ENCODE measurements at places on chromosomes 4 and X.

DNA sequence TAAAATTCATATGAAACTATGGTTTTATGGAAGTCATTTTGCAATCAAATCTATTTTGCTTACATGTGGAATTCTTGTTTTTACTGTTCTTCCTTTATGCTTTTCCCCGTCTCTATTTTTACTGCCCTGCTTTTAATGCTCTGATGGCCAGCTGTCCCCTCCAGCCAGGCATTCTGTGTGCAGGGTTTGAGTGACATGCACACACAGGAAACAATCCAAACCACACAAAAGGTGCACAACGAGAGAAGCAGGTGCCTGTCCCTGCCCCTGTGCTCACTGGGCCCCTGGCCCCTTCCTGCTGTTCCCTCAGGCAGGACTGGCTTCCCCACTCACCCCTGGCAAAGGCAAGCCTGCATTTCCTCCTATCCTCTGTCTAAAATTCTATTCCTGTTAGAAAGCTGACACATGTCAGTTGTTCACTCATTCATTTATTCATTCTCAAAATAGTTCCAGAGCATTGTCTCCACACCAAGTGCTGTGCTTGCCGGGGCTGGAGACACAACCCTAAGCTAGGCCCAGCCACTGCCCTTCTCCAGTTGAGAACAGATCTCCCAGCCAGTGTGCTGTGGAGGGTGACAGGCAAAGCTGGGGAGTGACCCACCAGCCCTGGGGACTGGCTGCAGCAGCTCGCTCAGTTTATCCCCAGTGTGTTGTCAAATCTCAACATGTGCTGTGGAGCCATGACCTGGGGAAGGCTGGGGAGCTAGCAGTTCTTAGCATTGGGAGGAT is 346.3 kb downstream of the FBXW7 start:
- DNase-seq: no peak

- DNase-seq: no peak
Measured at GRCh38 chr4:77861495-77861894, 1.1 kb upstream of the MRPL1 start.

- no peak for DNase-seq
Measured at GRCh38 chrX:91039777-91040176, 394.9 kb upstream of the PABPC5 start.

GRCh38 chr4:105637408-105638176 is 70.9 kb downstream of the INTS12 start:
- DNase-seq: no peak

GRCh38 chr4:20570981-20571715 is 129.1 kb upstream of the PACRGL start:
- no peak for DNase-seq

DNA sequence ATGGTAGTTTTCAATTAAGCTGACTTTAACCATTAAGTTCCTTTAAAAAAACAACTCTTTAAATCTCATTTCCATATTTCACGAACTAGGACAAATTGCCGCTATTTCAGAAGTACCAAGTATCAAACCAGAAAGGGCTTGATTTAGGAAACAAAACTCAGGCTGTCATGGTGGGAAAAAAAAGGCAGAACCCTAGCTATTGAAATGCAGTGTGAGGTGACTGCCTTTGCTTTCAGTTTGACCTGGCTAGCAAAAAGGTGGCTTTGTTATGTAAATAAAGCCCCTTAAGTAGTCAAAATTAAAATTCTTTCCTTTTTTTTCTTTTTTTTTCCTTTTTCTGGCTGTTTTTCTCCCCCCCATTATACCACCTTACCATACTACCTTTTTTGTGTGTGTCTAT is 40.6 kb upstream of the CYP2U1 start:
- DNase-seq: no peak

DNA sequence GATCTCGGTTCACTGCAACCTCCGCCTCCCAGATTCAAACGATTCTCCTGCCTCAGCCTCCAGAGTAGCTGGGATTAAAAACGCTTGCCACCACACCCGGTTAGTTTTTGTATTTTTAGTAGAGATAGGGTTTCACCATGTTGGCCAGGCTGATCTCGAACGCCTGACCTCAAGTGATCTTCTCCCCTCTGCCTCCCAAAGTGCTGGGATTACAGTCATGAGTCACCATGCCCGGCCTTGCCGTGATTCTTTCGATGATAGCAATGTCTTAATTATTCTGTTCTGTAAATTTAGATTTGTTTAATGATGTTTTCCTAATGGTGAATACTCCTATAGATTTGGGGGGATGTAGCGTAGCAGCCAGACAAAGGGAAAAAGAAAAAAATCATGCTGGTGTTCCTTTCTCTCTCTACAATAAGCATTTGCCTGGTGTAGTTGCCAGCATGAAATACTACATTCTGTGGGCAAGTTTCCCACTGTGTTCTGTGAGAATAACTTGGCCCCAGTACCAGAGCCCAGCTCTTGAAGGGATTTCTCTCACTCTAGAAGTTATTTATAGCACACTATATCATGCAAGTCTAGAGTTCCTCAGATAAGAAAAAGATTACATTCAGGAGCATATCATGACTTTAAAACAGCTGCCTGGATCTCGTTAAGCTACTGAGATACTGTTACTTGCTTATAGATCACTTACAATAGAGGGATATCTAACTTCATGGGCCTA is 15.4 kb downstream of the NIPAL1 start:
- no peak for DNase-seq

DNA sequence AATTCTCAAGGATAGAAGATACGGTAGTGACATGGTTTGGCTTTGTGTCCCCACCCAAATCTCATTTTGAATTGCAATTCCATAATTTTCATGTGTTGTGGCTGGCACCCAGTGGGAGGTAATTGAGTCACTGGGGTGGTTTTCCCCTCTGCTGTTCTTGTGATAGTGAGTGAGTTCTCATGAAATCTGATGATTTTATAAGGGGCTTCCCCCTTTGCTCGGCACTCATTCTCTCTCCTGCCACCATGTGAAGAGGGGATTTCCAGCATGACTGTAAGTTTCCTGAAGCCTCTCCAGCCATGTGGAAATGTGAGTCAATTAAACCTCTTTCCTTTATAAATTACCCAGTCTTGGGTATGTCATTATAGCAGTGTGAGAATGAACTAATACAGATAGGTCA is 8.5 kb upstream of the SPANXN4 start:
- no peak for DNase-seq

DNA sequence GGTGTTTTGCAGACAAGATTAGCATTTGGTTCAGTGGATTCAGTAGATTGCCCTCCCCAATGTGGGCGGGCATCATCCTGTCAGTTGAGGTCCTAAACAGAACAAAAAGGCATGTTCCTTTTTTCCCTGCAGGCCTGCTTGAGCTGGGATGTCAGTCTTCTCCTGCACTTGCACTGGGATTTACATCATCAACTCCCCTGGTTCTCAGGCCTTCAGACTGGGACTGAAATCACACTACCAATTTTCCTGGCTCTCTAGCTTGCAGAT is 278.9 kb upstream of the FTHL17 start:
- no peak for DNase-seq

DNA sequence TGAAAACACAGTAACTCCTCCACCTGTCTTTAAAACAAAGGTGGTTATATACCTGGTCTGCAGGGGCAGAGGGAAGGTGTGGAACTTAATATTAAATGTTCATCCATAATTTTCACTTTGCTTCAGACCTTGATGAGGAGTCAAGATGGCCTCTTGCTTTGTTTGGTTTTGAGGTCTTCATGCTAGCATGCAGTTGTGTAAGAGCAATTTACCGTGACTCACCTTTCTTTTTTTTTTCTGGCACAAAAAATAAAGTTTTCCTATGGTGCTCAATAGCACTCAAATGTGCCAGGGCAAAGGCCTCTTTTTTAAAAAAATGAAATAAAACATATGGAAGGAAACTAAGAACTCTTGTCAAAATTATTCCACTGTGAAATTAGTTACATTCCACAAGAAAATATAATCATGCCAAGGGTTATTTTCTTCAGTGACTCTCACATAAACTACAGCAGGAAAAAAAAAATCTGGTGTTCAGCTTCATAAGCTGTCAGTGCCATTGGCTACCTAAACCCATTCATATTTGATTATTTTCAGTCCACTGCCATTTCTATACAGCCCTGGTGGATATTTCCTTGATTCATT is 128.2 kb downstream of the SLC7A11 start:
- DNase-seq: no peak

GRCh38 chrX:134604701-134605311 is 53.5 kb downstream of the PLAC1 start:
- no peak for DNase-seq

DNA sequence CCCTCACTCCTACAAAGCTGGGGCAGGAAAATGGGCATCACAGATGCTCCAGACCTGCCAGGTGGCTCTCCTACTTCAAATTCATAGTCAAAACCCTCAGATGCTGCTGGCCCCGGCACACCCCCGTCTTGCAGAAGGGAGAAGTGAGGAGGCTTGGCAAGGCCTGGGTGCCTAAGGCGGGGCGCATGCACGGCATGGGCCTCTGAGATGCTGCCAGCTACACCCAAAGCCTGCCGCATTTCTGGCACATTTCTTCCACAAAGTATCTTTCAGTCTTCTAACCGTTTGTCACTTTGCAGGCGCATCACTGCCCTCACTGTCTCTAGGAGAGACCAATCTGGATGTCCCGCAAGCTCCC is 19.6 kb downstream of the WDR1 start:
- no peak for DNase-seq

DNA sequence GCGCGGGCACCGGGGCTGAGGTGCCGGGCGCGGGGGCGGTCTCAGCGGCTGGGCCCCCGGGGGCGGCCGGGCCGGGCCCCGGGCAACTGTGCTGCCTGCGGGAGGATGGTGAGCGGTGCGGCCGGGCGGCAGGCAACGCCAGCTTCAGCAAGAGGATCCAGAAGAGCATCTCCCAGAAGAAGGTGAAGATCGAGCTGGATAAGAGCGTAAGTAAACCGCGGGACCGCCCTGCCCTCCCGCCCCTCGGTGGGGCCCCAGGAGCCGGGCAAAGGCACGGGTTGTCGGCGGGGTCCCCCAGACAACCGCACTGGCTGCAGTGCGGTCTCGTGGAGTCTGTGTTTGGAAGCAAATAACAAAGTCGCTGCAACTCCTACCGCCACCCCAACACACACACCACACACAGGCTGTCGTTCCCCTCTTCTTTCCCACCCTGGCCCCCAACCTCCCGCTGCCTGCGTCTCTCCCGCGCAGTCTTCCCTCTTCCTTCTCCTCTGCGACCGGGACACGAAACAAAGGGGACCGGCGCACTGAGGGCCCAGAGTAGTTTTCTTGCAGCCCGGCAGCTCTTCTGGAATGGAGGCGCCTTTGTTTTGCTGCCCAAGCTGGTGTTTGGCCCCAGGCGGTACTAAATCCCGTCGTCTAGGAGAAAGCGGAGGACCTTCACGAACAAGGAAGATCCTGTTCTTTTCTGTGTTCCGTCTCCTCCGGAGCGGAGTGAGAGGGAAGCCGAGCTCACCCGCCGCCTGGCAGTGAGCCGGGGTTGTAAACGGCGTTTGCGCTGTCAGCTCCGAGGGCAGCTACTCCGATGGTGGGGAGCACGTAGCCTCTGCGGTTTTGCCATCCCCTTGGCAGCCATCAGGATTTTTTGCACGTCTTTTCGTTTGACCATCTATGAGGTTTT is 788 bp downstream of the SAP30 start:
- peak; percentile 59 for DNase-seq

DNA sequence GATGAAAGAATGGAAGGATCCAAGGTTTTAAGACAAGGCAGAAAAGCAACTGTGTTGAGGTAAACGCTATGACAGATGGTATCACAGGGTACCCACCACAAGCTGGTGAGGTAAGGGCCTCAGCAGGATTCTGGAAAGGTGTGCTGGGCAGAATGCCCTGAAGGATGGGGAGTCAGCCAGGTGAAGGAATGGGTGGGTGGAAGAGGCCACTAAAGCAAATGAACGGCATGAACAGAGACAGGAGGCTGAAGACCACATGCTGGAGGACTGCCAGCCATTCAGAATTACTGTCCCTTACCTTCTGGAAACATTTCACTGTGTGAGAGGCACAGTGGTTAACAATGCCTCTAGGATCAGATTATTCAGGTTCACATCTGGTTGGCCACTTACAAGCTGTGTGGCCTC is 23.6 kb downstream of the GPRIN3 start:
- no peak for DNase-seq

DNA sequence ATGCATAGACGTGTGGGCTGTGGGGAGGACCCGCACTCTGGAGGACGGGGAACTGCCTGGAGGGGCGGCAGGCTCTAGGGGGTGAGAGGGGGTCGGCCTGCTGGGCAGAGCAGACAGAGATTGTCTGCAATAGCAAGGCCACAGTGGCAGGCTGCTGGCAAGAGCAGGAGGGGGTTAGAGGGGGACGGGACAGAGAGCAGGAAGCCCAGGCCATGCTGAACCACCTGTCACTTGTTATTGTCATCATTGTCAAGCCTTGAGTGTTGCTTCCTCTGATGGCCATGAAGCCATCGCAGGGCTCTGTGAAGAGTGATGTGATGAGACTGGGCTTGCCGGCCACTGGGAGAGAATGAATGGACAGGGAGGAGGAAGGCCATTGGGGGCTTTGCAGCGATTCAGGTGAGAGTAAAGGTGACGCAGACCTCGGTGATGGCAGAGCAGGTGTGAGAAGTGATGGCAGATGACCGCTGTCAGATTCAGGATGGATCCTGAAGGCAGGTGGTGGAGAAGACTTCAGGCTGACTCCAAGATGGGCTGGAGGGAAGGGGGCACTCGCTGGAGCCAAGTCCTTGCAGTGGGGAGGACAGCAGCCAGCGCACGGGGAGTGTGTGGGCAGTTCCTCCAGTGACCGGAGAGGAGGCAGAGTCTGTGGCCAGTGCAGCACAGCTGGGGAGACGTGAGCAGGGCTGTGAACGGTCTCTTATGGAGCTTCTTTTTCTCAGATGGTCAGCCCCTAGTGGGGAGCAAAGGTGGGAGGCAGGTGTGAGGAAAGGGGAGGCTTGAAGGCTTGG is 43.6 kb downstream of the HTT-AS start:
- no peak for DNase-seq

- no peak for DNase-seq
Measured at GRCh38 chr4:57442831-57443291, 332.7 kb upstream of the IGFBP7 start.

- DNase-seq: no peak
Measured at GRCh38 chrX:148416931-148417330, 83.5 kb upstream of the AFF2 start.

- DNase-seq: no peak
Measured at GRCh38 chr4:185207466-185207865, 1.9 kb upstream of the SNX25 start.

DNA sequence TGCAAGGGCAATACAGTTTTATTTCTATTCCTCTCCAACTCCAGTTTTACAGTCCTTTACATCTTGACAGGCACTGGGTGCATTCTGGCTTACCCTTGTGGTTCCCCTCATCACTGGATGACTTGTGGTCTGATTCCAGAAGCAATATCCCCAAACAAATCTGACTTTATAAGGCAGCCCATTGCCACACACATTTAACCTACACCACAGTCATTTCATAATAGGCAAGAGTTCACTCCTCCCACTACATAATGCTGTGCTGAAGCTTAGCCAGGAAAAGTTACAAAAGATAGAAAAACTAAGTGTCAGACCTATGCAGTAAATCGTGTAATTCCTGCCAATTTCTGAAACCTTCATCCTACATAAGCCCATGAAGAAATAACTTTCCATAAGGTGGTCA is 82.9 kb upstream of the MID1IP1 start:
- DNase-seq: no peak

GRCh38 chr4:961351-962230 is 11.8 kb downstream of the DGKQ start:
- peak; percentile 72 for DNase-seq

GRCh38 chrX:39397561-39398199 is 596.4 kb downstream of the MID1IP1 start:
- no peak for DNase-seq
